ENCODE measurements at places on chromosomes 2 and 18. TPM values are rescaled to one million over a fixed set of nuclear protein-coding genes. Genes with fewer than 3 reads are reported as not detected.
A peak's percentile ranks its signal among the peaks of the same experiment; 100 is the strongest.

DNA sequence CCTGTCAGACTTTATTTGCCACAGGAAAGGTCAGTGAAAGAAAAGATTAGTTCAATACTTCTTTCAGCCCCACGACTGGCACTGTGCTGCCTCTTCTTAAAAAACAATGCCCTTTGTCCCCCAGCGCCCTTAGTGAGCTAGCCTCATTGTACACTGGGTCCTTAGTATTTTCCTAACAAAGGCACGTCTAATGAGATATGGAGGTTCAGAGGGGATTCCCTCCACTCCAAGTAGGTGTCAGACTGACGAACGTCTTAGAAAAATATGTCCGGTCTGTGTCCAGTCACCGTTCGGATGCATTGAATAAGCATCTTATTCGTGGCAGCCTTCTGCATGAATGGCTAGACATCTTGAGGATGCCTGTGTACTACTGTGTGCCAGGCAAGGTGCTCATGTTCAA is 1.1 kb downstream of the FECH start:
- DNase-seq: no peak

GRCh38 chr2:163878718-163879117 is 142.9 kb upstream of the FIGN start:
- no peak for DNase-seq

- no peak for DNase-seq
Measured at GRCh38 chr2:86078774-86079545, 26.7 kb downstream of the POLR1A start.

DNA sequence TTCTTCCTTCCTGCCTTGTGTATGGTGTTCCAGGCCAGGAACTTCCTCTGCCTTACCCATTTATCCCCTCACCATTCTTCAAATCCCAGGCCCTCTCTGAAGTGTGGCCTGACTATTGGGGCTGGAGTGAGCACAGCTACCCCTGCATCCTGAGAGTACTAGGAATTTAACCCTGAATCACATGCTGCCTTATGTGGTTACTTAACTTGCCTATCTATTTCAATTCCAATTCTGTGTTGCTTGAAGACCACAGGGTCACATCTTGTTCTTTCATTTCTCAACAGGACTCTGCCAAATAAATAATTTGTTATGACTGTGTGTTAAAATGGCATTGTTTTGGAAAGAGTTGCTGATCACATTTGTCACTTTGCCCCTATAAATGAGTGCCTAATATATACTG is 108.6 kb downstream of the CERS6 start:
- DNase-seq: no peak

The STPG4 gene
- 1.4 TPM for total RNA-seq

DNA sequence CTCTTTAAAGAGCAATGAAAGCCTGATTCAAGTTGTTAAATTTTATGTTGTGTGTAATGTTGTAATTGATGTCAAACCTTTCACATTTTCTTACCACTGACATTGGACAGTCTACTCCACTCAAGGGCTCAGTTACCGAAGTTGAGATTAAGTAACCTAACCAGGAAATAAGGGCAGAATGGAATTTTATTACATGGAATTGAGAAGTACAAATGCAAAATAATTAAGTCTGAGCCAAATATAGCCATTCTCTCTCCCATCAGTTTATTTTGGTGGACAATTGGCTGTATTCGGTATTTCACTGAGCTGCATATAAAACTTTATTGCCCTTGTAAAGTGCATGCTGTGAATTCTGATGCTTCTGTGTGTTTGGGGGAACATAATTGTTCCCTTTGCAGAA is 231.5 kb downstream of the TTC32 start:
- no peak for DNase-seq

The PXDN gene
- 4.7 TPM for total RNA-seq

DNA sequence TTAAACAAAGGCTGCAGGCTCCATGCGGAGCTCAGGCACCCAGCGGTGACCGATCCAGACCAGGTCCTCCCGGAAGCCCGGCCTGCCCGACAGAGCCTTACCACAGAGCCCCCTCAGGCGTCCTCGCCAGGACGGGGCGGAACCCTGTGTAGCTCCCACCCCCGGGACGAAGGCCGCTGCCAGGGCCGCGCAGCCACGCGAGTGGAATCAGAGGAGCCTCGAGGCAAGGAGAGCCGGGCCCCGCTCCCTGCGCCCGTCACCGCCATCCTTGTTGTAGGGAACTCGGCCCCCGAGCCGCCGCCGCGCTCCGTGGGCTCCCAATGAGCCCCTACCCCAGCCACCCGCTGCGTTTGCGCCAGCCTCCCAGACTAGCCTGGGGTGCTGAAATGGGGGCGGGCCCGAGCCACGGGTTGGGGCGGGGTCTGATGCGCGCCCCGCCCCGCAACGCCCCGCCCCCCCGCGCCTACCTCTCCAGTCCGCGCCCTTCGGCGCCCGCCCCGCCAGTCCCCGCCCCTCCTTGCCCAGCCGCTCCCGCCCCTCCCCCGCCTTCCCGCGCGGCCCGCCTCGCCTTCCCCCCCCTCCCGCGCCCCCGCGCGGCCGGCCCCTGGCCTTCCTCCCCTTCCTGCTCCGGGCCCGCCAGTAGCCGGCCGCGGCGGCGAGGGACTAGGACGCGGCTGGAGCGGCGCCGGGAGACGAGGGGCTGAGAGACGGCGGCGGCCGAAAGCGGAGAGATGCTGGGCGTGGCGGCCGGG is at the start of gene LIMS1:
TSS of gene LIMS1 (plus strand) at position 639 of the 752 bp plus-strand sequence. CDS start at position 732, 93 bp downstream.
- peak; percentile 97 for DNase-seq

- DNase-seq: no peak
Measured at GRCh38 chr18:44536046-44536445, 144.6 kb upstream of the SETBP1 start.

The SP110 gene
- total RNA-seq: 23.8 TPM

The SCYGR4 gene
- not detected for total RNA-seq

The POU3F3 gene
- total RNA-seq: 0.84 TPM
